Activated CD4-positive, CD25-positive, alpha-beta regulatory T cell treated with anti-CD3 and anti-CD28 coated beads, Interleukin-2, amount 50 U/mL, for 72 hours (primary cell): ENCODE measurements at places on chromosomes 12 and 14.

DNA sequence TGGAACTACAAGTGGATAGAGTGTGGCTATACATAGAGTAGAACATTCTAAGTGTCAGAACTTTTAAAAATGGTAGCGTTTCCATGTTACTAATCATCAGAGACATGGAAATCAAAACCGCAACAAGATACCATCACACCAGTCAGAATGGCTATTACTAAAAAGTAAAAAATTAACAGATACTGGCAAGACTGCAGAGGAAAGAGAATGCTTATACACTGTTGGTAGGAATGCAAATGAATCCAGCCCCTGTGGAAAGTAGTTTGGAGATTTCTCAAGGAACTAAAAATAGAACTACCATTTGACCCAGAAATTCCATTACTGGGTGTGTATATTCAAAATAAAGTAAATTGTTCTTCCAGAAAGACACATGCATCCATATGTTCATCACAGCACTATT, 518.6 kb downstream of the NELL2 start:
- DNase-seq, result no peak

DNA sequence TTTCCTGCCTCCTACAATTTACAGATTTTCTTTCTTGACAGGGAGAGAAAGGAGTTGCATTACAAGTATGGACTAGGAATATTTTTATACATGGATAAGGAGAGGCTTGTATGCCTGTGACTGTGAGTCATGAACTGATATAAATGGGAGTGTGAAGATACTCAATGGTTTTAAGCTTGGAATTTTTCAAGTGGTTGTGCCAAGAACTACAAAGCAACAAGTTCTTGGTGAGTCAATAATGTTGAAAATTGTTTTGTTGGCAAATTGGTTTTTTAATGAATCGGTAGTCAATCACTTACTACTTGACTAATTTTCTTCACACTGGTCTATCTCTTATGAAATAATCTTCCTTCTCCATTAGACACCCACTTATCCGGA, 58.9 kb upstream of the HMGA2 start:
- DNase-seq, result no peak

GRCh38 chr12:30138483-30138882, 354.7 kb upstream of the TMTC1 start:
- DNase-seq, result no peak

GRCh38 chr12:115859231-115859630, 418.3 kb downstream of the MED13L start:
- DNase-seq, result no peak

GRCh38 chr12:113591480-113591974, 119.9 kb upstream of the LHX5 start:
- no peak for DNase-seq

- DNase-seq, result no peak
Observed at GRCh38 chr12:123058980-123059379, 78.5 kb downstream of the ARL6IP4 start.

GRCh38 chr12:74349925-74350324, 187.7 kb upstream of the ATXN7L3B start:
- no peak for DNase-seq

DNA sequence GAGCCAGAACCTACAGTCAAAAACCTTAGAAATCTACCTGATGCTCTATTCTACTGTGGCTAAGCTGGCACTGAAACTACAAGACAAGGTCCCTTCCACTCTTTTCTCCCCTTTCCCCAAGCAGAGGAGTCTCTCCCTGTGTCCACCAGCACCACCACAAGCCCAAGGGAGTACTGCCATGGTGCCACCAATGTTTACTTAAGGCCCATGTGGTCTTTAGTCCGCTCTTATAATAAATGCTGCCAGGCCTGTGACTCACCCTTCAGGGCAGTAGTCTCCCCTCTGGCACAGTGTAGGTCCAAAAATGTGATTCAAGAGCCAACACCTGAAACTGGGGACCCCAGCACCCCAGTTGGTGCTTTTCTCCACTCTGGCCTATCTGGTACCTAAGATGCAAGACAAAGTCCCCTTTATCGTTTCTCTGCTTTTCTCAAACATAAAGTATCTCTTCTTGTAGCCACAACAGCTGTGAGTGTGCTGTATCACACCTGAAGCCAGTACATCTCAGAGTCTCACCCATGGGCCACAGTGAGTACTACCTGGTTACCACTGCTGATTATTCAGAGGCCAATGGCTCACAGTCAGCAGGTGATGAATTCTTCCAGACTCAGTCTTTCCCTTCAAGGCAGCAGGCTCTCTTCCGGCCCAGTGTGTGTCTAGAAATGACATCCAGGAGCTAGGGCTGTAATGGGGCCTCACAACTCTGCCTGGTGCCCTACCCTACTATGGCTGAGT, 29.3 kb downstream of the SLC38A2 start:
- no peak for DNase-seq
